T-helper 9 cell (primary cell): ENCODE measurements at places on chromosomes 16 and 17.

- no peak for DNase-seq
Measured at GRCh38 chr17:16820979-16821543, 131.0 kb downstream of the CCDC144A start.

GRCh38 chr16:29852654-29853053 lies 10.4 kb downstream of the CDIPT start:
- DNase-seq: no peak

DNA sequence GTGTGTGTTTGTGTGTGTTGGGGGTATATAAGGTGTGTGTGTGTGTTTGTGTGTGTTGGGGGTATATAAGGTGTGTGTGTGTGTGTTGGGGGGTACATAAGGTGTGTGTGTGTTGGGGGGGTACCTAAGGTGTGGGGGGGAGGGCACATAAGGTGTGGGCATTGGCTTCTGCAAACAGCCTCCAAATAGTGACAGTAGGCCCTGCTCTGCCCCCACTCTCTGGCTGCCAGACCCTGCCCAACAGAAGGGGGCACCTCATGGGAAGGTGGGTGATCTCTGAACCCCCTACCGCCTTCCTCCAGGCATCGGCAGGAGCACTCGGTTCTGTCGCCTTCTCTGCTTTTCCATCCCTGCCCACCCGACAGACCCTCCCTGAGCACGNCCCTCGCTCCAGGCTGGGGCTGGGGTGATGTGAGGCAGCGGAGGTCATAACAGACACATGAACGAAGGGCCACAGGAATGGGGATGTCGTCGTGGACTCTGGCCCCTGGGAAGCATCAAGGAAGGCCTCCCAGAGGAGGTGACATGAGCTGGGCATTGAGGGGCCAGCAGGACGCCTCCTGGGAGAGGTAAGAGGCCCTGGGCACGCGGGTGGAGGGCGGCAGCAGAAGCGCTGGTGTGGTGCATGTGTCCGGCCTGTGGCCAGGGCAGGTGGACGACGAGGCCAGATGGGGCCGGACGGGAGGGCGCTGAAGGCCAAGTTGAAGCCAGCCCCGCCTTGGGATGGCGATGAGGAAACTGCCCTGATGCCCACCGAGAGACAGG lies 136.6 kb upstream of the RPH3AL start:
- DNase-seq: peak; percentile 20

DNA sequence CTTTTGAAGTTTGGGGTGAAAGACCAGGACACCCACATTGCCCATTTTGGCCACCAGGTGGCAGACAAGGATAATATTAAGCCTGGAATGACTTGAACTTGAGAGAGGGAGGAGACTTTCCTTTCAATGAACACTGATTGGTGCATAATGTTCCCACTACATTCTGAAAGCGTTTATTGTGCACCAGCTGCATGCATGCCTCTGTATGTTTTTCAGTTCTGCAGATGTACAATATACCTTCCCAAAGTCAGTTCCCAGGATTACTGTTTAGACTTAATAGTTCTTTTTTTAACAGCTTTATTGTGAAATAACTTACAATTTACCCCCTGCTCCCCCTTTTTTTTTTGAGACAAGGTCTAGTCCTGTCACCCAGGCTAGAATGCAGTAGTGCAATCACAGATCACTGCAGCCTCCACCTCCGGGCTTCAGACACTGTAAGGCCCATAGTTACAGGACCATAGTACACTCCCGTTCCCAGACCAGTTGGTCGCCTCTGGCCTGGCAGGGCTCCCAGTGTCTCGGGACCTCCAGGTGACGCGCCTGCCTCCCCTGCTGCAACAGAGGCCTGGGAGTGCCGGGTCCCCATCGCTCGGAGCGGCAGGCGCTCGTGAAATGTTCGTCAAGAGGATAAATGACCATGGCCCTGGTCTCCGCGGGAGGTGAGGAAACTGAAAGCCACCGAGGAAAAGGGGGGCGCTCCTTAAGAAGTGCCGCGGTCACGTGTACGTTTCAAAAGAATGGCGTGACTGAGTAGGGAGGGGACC lies 12.2 kb downstream of the CES2 start:
- DNase-seq: peak; percentile 83

- DNase-seq: no peak
Measured at GRCh38 chr17:42673266-42673884, 3.4 kb downstream of the PLEKHH3 start.

GRCh38 chr17:64130559-64131001 lies 636 bp upstream of the ERN1 start:
- DNase-seq: peak; percentile 43
